A549 treated with Hydrocortisone at 1 μM for 4 hours (cell line): ENCODE measurements at places on chromosomes 3 and 15. TPM values are rescaled to one million over a fixed set of nuclear protein-coding genes. Genes with fewer than 3 reads are reported as not detected.

Gene C3orf49
- not detected in 5 replicates for total RNA-seq

Gene PRSS50
- not detected in 5 replicates for total RNA-seq

Gene PLSCR2
- 0.11 TPM in 1 of 5 replicates, not detected in the others for total RNA-seq

Gene GP9
- total RNA-seq, result not detected in 5 replicates

Gene KCNAB1
- not detected in 5 replicates for total RNA-seq

Gene PARP3
- 8.0 to 11.1 TPM (median 9.0 TPM) in 5 replicates for total RNA-seq

Gene RETNLB
- not detected in 5 replicates for total RNA-seq

Gene IQGAP1
- total RNA-seq, result 157 to 308 TPM (median 174 TPM) in 5 replicates
